ENCODE measurements at places on chromosomes 2 and 18.

DNA sequence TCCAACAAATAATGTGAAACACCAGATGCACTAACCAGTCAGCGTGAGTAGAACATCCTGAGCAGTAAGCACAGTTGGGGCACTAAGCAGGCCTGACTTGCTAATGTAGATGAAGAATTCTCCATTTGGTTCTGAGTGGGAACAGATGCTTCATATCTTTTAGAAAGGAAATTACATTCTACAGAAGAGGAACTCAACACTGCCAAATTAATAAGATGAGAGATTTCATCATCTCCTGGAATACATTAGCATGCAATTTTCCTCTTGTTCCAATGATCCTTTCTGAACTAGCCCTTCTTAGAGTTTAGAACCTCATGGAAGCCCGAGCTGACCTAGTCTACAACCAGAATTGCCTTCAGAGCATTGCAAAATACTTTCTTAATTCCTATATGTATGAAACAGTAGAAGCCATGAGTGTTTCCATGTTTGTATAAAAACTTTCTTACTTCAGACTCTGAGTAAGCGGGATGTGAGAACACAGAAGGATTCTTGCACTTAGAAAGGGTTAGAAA, 34.8 kb downstream of the COL5A2 start:
- no peak overlapping the region for H3K27ac ChIP-seq
- H3K4me1 ChIP-seq = no peaks in the 10 kb centered on the region
- DNase-seq = no peak
- no peaks in the 10 kb centered on the region for H3K27me3 ChIP-seq
- no peak overlapping the region for H3K4me3 ChIP-seq

DNA sequence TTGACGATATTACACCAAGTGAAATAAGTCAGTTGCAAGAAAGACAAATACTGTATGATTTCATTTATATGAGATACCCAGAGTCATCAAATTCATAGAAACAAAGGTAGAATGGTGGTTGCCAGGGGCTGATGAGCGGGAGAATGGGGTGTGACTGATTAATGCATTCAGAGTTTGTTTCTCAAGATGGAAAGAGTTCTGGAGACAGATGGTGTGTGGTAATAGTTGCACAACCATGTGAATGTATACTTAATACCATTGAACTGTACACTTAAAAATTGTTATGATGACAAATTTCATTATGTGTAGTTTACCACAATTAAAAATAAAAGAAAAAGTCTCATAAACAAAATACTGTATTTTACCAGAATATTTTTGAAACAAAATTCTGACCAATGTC, 117.3 kb downstream of the PIGN start:
- H3K4me1 ChIP-seq = no peaks in the 10 kb centered on the region
- no peak for DNase-seq
- H3K27me3 ChIP-seq = no peaks in the 10 kb centered on the region
- H3K27ac ChIP-seq = no peak overlapping the region
- H3K4me3 ChIP-seq = no peak overlapping the region

GRCh38 chr2:161075701-161076100, 84.5 kb upstream of the TANK start:
- no peak overlapping the region for H3K4me3 ChIP-seq
- H3K4me1 ChIP-seq = peaks cover 50% of the 10 kb centered on the region
- no peaks in the 10 kb centered on the region for H3K27me3 ChIP-seq
- peaks cover 4% of the 10 kb centered on the region for H3K36me3 ChIP-seq
- no peak overlapping the region for H3K27ac ChIP-seq

DNA sequence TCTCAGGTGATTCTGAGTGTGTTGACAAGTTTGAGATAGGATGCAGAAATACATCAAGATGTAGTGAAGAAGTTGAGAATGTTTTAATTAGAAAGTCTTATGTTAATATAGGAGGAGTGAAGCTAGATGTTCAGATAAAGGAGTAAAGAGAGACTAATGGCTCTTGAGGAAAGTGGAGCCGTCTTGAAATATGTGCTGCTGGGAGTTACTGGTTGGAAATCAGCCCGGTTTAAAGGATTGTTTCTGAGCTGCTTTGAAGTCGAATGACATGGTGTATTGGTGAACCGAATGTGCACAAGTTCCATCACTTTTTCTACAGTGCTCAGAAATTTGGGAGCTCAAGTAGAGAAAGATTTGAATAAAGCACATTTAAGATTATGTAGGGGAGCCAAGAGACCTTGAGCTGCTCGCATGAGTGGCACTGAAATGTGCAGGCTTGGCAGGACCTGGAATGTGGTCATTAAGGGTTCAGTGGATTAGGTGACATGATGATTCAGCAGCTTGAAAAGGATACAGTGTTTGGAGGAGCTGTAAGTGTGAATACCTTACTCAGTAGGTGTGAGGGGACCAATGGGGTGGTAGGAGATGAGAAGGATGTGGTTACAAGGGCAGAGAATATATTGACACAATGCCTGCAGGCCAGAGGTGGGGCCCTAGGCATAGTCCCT, 68.6 kb downstream of the CAB39 start:
- H3K4me1 ChIP-seq = peaks cover 80% of the 10 kb centered on the region
- no peak overlapping the region for H3K4me3 ChIP-seq
- H3K27ac ChIP-seq = peak overlapping the region; percentile 71
- DNase-seq = peak; percentile 63
- no peaks in the 10 kb centered on the region for H3K27me3 ChIP-seq
- H3K36me3 ChIP-seq = peaks cover 82% of the 10 kb centered on the region

GRCh38 chr2:25979001-25979400, 3.3 kb downstream of the KIF3C start:
- no peak overlapping the region for H3K4me3 ChIP-seq
- DNase-seq = no peak
- peaks cover 21% of the 10 kb centered on the region for H3K4me1 ChIP-seq
- H3K27me3 ChIP-seq = peaks cover 6% of the 10 kb centered on the region
- no peaks in the 10 kb centered on the region for H3K36me3 ChIP-seq
- no peak overlapping the region for H3K27ac ChIP-seq

GRCh38 chr2:60445684-60446179, 107.7 kb downstream of the BCL11A start:
- H3K27me3 ChIP-seq = no peaks in the 10 kb centered on the region
- DNase-seq = no peak
- H3K36me3 ChIP-seq = no peaks in the 10 kb centered on the region
- H3K4me3 ChIP-seq = no peak overlapping the region

DNA sequence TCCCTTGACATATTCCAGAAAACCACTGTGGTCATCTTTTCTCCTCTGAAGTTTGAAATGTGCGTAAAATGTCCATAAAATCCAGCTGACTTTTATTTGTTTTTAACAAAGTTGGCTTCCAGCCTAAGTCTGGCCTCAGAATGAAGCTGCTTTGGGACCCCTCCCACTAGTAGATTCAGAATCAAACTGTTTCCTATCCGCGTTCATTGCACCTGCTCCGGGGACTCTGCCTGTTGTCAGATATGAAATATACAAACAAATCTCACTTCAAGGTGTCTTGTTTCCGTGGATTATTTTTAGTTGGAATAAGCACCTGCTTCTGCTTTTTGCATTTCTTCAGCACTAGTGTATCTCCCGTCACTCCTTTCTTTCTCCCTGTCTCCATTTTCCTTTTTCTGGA, 115.7 kb upstream of the FHL2 start:
- no peak overlapping the region for H3K27ac ChIP-seq
- peaks cover 21% of the 10 kb centered on the region for H3K27me3 ChIP-seq
- no peak overlapping the region for H3K4me3 ChIP-seq
- no peak for DNase-seq
- no peaks in the 10 kb centered on the region for H3K4me1 ChIP-seq

DNA sequence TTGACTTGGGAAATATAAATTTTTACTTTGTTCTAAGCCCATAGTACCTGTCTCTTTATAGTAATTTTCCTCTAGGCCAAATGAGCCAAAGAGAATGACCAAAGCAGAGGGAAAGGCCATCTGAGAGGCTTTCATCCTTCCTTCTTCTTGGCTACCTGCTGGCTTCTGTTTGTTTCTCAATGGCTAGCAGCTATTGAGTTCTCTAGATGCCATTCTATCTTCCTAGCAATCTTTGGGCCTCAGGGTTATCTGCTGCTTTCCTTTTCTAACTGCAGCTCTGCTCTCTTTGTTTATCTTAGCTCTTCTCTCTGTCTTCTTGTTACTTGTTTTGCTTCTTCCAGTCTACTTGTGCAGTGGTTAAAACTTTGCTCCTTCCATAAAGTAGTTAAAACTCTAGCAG, 601.1 kb upstream of the NRXN1 start:
- DNase-seq = no peak
- no peaks in the 10 kb centered on the region for H3K36me3 ChIP-seq
- H3K27ac ChIP-seq = no peak overlapping the region
- no peaks in the 10 kb centered on the region for H3K4me1 ChIP-seq
- no peak overlapping the region for H3K4me3 ChIP-seq
- no peaks in the 10 kb centered on the region for H3K27me3 ChIP-seq

- H3K27me3 ChIP-seq = no peaks in the 10 kb centered on the region
- H3K4me3 ChIP-seq = no peak overlapping the region
- no peaks in the 10 kb centered on the region for H3K4me1 ChIP-seq
- no peak overlapping the region for H3K27ac ChIP-seq
- DNase-seq = no peak
- no peaks in the 10 kb centered on the region for H3K36me3 ChIP-seq
Measured at GRCh38 chr2:145652571-145653545, 1132.9 kb upstream of the ZEB2 start.

DNA sequence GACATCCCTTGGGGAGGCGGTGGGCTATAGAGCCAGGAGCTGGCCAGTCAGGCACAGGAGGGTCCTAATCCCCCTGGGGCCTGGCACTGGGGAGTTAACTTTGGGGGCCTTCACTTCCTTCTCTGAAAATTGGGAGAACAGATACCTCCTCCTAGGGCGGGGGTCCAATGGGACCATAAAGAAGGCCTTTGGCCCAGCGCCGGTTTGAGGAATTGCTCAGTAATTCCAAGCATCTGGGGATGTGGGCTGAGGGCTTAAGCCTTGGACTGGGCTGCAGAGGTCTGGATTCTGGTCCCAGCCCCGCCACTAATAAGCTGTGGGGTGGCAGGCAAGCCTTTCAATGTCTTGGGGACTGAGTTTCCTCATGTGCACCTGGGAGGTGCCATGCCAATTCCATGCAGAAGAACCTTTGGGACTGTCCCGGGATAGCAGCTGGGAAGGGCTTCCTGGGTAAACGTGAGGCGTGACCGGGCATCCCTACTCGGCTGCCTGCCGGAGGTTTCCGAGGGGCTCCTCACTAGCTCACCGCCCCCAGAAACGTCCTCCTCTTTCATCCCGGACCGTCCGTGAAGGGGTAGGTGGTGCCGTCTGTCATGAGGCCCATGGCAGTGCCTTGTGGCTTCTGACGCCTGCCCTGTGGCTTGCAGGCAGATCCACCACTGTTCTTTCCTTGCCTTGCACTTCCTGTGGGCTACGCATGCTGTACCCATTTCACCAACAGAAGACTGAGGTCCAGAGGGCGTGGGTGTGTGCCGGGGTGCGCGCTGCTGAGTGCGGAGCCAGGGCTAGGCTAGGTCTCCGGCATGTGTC, 67.4 kb upstream of the HPCAL1 start:
- H3K36me3 ChIP-seq = no peaks in the 10 kb centered on the region
- no peak overlapping the region for H3K27ac ChIP-seq
- peaks cover 28% of the 10 kb centered on the region for H3K27me3 ChIP-seq

DNA sequence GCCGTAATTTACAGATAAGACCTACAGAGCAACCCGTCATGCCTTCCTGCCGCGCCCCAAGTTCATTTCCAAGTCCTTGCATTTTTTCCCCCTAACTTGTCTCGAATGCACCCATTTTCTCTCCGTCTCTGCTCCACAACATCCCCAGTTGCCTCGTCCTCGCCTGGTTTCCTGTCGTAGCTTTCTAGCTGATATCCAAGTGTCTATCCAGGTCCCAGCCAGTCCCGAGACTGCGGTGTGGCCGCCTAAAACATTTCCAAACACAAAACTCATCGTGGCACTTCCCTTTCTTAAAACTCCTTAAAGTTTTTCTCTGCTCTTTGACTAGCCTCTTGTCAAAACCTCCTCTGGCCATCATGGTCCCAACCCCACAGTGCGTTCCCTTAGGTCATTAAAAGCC, 1.2 kb upstream of the BARD1 start:
- H3K4me3 ChIP-seq = peak overlapping the region; percentile 91
- H3K36me3 ChIP-seq = peaks cover 11% of the 10 kb centered on the region
- H3K27me3 ChIP-seq = peaks cover 6% of the 10 kb centered on the region
- H3K4me1 ChIP-seq = peaks cover 32% of the 10 kb centered on the region
- H3K27ac ChIP-seq = no peak overlapping the region
- DNase-seq = no peak

DNA sequence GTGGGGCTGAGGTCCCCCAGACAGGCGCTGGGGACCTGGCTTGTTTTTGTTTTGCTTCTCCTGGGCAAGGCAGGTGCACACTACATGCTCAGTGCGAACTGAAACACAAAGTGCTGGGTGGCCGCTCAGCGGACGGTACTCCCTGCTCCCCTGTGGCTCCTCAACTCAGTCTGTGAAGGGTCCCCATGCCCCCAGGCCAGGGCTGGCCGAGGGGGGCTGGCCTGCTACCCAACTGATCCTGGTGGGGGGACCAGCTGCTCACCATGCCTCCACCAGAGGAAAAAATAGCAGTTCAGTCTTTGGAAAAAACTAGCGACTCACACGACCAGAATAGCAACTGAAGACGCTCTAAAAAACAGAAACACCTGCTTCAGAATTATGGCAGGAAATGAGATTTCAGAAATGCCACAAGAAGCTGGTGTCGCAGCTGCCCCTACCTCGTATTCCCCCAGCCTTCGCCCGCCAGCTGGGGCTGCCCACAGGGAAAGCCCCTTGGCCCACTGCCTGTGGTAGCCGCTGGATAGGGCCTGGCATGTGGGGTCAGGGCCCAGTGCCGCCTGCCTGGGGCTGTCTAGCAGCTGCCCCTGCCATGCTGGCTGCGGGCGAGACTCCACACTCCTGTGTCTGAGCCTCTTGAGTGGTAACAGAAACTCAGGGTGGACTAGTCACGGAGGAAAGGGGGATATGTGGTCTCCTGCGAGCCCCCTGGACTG, 43.7 kb downstream of the MEX3C start:
- no peaks in the 10 kb centered on the region for H3K27me3 ChIP-seq
- peaks cover 48% of the 10 kb centered on the region for H3K4me1 ChIP-seq
- peak overlapping the region; percentile 99 for H3K27ac ChIP-seq
- no peaks in the 10 kb centered on the region for H3K36me3 ChIP-seq
- H3K4me3 ChIP-seq = peak overlapping the region; percentile 77

DNA sequence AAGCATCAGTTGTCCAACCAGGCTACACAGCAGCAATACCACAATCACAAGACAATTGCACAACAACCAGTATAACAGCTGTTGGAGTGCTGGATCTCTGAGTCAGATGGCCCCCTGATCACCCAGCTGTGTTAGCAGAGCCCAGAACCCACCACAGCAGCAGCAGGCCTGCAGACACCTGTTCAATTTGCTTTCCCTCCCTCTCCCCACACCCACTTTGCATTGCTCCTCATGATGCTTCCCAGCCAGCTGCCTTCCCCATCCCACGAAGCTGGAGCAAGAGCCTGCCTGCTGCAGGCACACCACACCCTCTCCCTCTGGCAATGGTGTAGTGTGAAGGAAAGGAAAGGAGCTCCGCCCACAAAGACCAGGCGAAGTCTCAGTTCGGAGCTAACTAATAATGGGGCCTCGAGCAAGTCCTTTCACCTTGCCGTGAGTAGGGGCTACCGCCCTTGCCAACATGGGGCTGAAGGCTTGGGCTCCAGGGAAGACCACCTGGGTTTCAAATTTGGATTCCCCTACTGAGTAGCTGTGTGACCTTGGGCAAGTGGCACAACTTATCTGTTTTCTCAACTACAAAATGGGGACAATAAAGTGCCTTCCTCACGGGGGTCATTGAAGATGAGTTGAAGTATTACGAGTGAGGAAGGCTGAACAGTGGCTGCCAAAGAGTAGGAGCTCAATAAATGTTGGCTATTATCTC, 19.4 kb upstream of the ZBTB7C start:
- no peak overlapping the region for H3K4me3 ChIP-seq
- no peak for DNase-seq
- H3K27me3 ChIP-seq = peaks cover 56% of the 10 kb centered on the region
- H3K27ac ChIP-seq = no peak overlapping the region
